ENCODE measurements at places on chromosomes 3 and 15.

- no peak for DNase-seq
Measured at GRCh38 chr3:182393830-182394367, 399.4 kb upstream of the ATP11B start.

GRCh38 chr3:186988806-186989205, 58.5 kb downstream of the ST6GAL1 start:
- no peak for DNase-seq

- DNase-seq = no peak
Measured at GRCh38 chr3:40631341-40631995, 106.7 kb downstream of the ZNF621 start.

GRCh38 chr3:98657457-98657856, 64.0 kb upstream of the CPOX start:
- DNase-seq = no peak

- no peak for DNase-seq
Measured at GRCh38 chr15:61075741-61076140, 153.4 kb downstream of the RORA start.

- no peak for DNase-seq
Measured at GRCh38 chr15:98778960-98779359, 130.6 kb downstream of the IGF1R start.

DNA sequence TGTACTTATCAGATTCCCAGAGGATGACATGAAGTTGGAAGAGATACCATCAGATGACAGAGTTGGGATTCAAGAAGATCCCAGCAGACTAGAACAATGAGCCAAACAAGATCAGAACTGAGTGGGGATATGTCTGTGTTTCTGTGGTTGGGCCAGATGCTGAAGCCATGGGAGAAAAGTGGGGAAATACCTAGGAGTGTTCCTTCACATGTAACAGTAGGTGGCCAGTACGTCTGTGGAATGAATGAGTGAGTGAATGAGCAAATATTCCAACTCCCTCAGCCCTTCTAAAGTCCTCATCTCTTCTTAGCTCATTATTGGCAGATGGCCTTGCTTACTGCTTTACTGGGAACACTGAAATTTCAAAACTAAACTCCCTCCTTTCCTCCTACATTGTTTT, 32.2 kb upstream of the GREM1 start:
- peak; percentile 31 for DNase-seq

- DNase-seq = peak; percentile 41
Measured at GRCh38 chr15:39885099-39885777, 34.8 kb downstream of the GPR176 start.

DNA sequence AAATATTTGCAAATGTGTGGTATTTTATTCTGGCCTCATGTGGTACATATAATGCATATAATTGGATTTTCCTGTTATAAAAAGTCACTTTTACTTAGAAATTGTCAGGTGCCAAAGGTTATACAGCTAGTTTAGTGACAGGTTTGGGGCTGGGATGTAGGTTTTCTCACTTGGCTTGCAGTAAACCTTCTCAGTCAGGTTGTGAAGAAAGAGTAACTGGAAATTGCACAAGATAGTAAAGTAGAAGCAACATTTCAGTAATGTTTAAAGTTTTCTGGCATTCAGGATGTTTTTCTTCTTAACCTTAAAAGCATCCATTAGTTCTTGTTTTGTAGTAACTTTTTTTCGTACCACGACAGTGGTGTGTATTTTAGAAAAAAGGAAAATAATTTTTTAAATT, 53.9 kb downstream of the MEF2A start:
- peak; percentile 30 for DNase-seq

DNA sequence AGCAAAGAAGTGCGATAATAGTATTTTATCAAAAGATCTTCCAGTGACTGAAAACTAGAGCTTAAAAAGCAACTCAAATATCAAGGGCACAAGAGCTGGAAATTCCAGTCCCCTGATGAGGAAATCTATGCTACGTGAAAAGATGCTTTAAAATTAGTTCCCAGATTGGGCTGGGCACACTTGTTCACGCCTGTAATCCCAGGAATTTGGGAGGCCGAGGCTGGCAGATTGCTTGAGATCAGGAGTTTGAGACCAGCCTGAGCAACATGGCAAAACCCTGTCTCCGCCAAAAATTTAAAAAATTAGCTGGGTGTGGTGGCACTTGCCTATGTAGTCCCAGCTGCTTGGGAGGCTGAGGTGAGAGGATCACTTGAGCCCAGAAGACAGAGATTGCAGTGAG, 138.8 kb downstream of the SEMA6D start:
- no peak for DNase-seq

DNA sequence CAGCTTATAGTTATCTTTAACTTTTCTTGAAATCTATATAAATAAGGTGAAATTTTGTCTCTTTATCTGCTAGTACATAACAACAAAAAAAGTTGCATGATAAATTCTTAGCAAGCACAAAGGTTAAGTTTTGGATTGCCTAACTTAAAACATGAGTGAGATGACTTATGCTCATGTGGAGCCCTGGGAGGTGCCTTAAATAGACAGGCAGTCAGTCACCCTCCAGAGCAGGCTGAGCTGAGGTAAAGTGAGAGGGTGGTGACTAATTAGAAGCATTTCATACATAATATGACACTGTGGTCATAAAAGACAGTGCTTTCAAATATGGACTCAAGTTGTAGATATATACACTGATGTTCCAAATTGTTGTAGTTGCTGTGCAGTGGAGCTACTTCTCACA, 14.6 kb upstream of the MME start:
- DNase-seq = peak; percentile 95

- no peak for DNase-seq
Measured at GRCh38 chr3:145780301-145780700, 380.7 kb downstream of the PLOD2 start.

- no peak for DNase-seq
Measured at GRCh38 chr15:100714034-100714748, 111.8 kb downstream of the ASB7 start.

GRCh38 chr3:172953571-172953970, 187.5 kb downstream of the SPATA16 start:
- no peak for DNase-seq

DNA sequence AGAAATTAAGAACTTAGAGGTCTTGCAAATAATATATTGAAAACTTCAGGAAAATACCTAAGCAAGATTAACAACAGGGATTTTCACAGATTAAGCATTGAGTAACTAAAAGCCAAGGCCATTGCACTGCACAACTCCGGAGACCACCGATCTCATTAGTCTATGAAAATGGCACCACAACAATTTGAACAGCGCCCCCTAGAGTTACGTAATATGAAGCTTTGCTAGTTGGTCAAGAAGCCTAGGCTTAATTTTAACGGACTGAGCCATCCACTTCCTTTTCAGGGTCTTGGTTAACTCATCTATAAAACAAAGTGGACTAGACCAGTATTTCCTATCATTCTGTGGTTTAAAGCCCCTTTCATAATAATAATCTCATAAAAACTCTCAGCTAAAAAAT, 24.8 kb downstream of the TMEM212 start:
- DNase-seq = peak; percentile 53

GRCh38 chr3:113167825-113168801, 43.2 kb upstream of the BOC start:
- DNase-seq = no peak

DNA sequence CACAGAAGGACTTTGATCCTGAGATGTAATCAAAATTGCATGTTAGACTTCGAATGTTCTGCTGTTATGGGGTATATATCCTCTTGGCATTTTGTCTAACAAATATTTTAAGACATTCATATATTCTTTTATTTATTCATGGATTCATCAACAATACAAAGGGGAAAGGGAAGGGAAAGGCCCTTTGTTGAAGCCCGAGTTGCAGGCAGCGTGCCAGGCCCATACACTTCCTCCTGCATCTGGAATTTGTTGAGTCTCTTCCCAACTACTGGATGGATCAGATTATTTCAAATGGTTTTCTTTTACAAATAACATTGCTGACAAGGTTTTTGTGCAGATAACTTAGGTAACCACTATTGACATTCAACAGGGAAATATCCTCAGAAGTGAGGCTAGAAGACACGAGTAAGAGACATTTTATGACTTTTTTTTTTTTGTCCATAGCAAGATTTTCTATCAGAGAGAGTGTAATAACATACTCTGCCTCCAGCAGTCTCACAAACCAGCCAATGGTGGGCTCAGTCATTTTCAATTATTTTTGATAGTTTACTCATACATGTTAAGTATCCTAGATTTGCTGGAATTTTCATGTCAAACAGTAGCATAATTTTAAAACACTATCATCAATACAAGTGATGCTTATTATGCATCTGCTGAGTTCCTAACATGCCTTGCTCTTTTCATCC, 94.3 kb downstream of the RPL39L start:
- no peak for DNase-seq

DNA sequence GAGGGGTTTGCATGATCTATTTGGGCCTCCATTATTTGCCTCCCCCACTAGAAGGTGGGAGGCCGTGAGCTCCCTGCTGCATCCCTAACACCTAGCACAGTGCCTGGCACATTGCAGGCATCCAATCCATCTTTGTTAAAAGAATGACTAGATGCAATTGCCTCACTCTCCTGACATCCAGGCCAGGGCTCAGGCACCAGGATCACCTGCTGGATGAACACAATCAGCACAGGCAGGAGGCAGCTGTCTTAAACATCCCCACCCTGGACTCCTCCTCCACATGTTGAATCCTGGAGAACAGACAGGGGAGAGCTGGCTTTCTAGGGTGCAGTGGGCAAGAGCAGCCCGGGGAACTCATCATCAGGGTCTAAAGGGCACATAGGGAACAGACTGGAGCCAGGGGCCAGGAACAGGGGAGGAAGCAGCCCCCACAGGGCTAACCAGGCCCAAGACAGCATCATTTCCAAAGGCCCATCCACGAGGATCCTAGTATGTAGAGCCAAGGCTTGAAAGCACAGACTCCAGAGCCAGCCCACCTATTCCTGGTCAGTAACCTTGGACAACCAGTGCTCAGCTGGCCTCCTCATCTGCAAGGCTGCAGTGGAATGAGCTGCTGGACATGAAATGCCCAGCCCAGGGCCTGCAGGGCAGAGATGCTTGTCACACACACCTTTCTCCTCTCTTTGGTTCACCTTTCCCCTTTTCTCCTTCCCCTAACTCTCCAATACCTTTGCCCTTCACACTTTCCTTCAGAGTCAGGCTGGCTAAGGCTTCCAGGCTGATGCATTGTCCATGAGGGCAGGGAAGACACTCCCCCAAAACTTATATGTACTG, 254.4 kb upstream of the TLE3 start:
- no peak for DNase-seq

DNA sequence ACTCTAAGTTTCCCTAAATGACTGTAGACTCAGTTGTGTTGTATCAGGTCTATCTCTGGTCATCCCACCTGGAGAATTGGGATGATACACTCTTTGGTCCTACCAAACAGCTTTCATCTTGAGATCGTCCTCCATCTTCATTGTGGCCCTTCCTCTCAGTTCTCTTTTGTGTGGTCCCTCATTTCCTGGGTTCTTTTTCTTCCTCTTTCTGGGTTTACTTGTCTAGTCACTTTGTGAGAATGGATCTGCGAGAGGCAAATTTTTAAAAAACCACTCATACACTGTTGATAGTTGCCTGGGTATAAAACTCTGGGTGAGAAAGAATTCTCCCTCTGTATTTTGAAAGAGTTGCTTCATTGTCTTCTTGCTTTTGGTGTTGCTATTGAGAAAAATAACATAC, 6.0 kb upstream of the AMOTL2 start:
- DNase-seq = no peak

- DNase-seq = no peak
Measured at GRCh38 chr15:73818308-73818985, 54.9 kb upstream of the TBC1D21 start.

DNA sequence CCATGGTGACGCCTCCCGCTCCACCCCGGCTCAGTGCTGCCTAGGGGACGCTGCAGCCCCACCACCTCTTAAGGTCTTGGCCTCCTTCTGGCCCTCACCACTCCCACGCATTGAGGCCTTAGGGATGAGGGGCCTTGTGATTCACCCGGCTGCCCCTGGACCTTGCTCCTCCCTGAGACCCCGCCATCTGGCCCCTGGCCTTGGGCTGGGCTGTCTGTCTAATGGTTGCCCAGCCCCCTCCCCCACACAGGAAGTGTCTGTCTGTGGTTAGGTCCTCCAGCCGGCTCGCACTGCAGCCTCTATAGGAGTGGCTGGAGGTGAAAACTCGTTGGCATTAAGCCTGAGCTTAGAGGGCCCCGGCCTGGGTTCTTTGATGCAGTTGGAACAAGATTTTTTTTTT, 21.5 kb upstream of the MTHFS start:
- DNase-seq = no peak

DNA sequence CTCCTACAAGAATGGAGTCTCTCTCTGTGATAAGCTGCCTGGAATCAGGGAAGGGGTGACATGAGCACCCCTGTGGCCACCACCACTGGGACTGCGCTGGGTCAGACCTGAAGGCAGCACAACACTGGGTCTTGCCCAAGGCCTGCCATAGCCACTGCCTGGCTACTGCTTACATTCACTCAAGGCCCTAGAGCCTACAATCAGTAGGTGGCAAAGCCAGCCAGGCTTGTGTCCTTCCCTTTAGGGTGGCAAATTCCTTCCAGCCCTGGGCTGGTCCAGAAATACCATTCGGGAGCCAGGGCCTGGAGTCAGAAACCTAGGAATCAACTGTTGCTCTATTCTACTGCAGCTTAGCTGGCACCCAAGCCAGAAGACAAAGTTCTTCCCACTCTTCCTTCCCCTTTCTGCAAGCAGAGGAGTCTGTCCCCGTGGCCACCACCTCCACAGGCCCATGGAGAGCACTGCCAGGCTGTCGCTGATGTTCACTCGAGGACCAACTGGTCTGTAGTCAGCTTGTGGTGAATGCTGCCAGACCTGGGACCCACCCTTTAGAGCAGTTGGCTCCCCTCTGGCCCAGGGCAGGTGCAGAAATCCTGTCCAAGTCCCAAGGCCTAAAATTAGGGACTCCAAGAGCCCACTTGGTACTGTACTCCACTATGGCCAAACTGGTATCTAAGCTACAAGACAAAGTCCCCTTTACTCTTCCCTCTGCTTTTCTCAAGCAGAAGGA, 307.4 kb downstream of the THSD4 start:
- no peak for DNase-seq

- no peak for DNase-seq
Measured at GRCh38 chr3:99473321-99473751, 165.1 kb upstream of the COL8A1 start.

DNA sequence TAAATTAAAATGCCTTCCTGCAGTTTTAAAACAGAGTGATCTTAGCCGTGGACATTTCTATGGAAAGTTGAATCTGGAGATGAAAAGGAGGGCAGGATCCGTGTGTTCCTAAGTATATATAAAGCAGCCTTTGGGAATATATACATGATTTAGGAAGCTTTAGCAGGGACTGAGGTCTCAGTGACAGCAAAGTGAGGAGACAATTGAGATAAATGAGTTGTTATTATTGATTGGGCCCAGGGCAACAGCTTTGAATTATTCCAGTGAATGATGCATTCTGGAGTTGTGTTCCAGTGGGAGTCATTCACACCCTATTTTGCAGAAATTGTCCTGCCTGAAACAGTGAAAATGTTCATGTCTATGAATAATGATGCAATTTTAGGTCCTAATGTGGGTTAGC, 281.4 kb downstream of the BCHE start:
- DNase-seq = no peak

DNA sequence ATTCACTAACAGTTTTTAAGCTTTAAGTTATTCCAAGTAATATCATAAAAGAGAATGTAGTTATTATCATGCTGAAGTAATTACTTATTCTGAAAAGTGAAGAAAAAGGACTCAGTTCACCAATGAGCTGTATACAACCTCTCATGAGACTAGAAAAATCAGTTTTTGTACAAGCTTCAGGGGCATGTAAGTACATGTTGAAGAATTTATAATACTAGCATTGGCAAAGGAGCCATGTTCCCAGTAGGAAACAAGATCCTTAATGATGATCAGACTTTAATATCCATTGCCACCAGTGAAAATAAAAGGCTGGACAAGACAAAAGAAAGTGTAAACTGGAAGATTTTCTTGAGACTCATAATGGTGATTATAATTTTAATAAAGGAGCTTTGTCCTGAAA, 532.8 kb downstream of the PLOD2 start:
- DNase-seq = no peak

GRCh38 chr15:97978401-97979139, 18.1 kb downstream of the ARRDC4 start:
- DNase-seq = no peak
